Naive B cell (primary cell): ENCODE measurements at places on chromosomes 1 and 21.

- DNase-seq = no peak
Measured at GRCh38 chr1:155105604-155106011, 22.1 kb upstream of the EFNA1 start.

DNA sequence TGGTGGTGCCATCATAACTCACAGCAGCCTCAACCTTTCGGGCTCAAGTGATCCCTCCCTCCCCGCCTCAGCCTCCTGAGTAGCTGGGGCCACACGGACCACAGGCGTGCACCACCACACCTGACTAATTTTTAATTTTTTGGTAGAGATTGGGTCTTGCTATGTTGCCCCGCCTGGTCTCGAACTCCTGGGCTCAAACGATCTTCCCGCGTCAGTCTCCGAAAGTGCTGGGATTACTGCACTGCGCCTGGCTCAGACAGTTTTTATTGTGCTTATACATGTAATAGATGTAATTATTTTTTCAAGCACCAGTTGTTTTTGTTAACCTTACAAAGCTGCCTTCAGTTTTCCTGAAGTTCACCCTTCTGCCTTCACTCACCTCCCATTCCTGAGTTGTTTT is 38.0 kb upstream of the HMGN1 start:
- DNase-seq = no peak

DNA sequence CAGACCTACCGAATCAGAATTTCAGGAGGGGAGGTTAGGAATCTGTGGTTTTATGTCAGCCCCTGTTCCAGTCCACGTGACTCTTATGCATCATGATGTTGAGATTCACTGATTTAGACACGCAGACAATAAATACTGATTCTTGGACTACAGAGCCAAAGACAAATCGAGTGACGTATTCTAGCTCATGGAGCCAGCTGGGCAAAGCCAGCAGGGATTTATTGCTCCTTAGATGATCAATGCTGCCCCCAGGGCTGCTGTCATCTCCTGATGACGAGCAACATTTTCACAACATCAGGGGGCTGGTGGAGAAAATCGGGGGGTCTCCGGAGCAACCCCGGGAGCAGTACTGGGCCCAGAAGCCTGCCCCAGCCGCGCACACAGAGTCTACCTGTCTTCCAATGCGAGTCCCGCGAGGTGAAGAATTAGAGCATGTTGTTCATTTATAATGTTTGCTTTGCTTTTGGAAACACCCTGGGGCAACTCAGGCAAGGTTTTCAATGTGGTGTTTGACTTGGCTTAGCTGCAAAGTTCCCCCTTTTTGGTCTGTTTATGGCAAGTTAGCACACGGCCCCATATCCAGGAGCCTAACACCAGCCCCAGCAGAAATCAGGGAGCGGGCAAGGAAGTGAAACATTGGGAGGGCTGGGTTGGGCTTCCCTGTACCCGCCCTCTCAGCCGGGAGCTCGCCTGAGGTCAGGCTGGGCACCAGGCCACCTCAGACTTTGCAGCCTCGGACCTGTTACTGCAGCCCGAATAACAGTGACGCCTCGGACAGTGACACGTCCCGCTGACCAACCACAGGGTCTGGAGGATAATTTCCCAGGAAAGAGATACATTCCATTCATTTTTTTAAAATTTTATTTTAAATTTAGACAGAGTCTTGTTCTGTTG is 19.9 kb upstream of the CLDN14 start:
- no peak for DNase-seq

- DNase-seq = no peak
Measured at GRCh38 chr1:116951200-116951935, 41.7 kb downstream of the PTGFRN start.

DNA sequence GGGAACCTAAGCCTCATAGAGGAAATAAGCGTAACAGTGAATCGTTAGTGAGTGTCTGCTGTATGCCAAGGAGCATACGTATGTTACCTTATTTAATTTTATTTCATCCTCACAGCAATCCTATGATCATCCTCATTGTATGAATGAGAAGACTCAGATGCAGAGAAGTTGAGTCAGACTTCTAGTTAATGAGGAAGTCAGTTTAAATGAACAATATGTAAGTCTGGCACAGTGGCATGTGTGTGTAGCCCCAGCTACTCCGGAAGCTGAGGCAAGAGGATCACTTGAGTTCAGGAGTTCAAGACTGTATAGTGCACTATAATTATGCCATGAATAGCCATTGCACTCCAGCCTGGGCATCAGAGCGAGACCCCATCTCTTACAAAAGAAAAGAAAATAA is 148.0 kb downstream of the ZZZ3 start:
- no peak for DNase-seq
